NCI-H1694 (cell line): ENCODE measurements at places on chromosomes 7 and 10.
A peak's percentile ranks its signal among the peaks of the same experiment; 100 is the strongest.

GRCh38 chr10:78664929-78665553 is 403.7 kb upstream of the ZMIZ1 start:
- no peak for DNase-seq

GRCh38 chr10:50635286-50635685 is 11.5 kb upstream of the SGMS1 start:
- DNase-seq, result no peak

DNA sequence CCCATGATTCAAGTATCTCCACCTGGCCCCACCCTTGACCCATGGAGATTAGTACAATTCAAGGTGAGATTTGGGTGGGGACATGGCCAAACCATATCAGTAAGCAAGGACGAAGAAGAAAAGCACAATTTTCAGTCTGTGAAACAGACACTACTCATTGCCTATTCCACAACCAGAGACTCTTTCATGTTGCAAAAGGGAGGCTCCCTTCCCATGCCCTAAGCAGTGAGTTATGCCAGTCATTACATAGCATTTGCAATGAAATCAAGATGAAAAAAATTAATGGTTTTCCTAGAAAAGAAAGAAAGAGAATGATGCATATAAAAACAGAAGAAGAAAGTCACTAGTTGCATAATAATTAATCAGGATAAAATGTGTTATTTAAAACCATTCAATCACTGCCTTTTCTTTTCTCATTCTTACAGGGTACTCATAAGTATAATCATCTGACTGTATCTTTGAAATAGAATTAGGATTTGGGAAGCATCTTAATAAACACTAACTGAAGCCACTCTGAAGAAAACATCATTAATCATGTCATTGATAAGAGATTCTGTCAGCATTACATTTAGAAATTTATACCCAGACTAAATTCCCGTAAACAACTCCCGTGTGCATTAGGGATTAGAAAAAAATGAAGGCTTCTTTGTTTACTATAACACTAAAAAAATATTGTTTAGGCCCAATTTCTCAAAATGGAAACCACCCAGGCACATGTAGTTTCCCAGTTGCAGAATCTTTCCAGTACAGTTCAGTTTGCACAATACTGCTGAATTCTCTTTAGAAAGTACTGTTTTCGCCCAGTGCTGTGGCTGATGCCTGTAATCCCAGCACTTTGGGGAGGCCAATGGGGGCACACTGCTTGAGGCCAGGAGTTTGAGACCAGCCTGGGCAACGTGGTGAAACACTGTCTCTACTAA is 9.1 kb downstream of the PRPS1L1 start:
- DNase-seq, result no peak

DNA sequence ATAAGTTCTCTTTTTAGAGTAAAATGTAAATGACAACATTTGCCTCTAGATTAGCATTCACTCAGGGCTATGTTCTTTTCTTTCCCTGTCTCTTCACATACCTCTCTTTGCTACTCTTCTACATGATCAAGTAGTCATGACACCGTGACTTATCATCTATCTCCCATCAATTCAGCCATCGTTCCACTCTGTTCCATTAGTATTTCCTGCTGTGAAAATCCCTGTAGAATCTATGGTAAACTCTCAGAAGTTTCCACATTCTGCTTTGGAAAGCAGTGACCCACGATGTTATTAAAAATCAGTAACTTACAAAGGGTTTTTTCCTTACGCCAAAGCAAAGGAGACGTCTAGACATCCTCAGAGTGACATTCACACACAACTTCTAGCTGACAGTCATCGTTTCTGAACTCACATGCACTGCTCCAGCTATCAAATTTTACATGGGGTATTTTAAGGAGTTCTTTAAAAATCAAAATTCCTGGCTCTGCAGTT is 135.6 kb downstream of the SEMA3C start:
- DNase-seq, result no peak

- DNase-seq, result no peak
Observed at GRCh38 chr10:125035136-125035535, 93.2 kb downstream of the ZRANB1 start.

DNA sequence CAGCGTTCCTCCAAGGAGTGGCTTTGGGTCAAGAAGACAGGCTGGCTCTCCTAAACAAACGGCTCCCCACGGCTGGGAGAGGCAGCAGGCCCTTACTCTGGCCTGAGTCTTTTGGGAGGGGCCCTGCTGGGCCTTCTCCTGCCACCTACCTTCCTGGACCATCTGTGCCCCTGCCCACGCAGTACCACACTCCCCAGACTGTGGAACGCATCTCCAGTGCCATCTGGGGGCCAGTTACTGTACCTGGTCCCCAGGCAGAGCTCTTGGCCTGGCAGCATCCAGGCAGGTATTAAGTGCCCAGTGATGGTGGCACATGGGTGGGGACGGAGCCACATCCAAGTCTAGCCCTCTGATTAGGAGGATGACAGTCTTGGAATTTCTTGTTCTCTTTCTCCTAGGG is 14.4 kb downstream of the ALKBH4 start:
- DNase-seq, result peak; percentile 15

DNA sequence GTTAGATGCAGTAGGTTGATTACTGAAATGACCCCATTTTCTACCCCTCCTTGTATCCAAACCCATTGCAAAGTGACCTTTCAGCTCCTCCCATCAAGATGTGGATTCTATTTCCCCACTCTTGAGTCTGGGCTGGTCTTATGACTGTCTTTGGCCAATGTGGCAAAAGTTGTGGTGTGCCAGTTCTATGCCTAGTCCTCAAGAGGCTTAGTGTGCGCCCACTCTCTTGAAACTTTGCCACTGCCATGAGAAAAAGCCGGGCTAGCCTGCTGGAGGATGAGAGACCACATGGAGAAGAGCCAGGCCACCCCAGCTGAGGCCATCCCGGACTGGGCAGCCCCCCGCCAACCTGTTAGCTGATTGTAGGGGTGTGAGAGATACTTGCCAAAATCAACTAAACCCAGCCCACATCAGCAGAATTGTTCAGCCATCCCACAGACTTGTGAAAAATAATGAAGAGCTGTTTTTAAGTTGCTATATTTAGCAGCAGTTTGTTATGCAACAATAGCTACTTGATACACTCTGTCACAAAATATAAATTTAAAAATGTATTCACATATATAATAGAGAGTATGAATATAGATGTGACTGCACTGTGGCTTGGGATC is 131.0 kb upstream of the PALS2 start:
- no peak for DNase-seq

DNA sequence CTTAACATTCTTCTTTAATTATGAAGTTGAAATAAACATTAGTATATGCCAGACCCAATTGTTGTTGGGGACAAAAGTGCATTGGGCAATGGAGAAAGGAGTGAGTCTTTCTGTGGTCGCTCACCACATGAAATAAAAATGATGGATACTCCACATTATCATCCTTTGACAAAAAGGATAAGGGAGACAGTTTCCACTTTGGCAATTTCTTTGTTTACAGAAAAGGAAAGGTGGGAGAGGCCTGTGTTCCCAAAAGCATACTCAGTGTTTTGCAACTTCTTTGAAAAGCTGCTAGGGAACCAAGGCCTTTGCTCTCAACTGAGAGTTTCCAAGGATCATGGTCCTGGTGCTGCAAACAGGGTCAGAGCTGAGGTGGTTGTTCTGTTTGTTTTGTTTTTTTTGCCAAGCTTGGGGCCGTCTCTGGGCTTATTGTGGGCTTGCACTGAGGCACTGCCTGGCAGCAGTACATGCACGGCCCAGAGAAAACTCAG is 341.9 kb downstream of the TNS3 start:
- no peak for DNase-seq

- DNase-seq, result no peak
Observed at GRCh38 chr7:71414490-71414889, 282.5 kb downstream of the GALNT17 start.

DNA sequence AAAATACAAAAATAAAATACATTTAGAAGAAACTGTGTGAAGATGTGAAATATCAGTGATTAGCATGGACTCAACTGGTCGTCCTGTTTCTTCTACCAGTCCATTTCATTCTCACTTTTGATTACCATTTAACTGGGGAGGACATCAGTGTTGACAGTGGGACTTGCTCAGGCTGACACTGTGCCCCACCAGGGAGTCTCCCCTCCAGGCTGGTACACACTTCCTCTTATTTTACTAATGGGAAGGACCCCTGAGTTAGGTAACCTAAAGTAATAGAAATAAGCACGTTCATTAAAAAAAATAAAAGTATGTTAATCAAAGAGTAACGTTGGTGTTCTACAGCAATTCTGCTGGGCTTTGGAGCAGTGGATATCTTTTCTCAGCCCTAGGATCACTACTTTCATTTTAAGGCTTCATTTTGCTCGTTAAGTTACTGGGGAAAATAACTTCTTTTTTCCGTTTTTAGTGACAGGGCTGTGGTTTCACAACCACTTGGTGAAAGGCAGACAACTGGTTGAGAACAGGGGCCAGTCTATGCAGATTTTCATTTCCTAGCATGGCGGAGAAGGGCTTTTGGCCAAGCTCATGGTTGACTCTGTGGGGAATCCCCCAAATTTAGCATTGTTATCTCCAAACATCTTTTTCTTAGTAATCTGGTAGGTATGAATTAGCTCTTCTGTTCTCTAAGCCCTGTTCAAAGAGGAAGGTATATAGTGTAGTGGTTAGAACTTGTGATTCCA is 2.1 kb downstream of the SNX10 start:
- no peak for DNase-seq

DNA sequence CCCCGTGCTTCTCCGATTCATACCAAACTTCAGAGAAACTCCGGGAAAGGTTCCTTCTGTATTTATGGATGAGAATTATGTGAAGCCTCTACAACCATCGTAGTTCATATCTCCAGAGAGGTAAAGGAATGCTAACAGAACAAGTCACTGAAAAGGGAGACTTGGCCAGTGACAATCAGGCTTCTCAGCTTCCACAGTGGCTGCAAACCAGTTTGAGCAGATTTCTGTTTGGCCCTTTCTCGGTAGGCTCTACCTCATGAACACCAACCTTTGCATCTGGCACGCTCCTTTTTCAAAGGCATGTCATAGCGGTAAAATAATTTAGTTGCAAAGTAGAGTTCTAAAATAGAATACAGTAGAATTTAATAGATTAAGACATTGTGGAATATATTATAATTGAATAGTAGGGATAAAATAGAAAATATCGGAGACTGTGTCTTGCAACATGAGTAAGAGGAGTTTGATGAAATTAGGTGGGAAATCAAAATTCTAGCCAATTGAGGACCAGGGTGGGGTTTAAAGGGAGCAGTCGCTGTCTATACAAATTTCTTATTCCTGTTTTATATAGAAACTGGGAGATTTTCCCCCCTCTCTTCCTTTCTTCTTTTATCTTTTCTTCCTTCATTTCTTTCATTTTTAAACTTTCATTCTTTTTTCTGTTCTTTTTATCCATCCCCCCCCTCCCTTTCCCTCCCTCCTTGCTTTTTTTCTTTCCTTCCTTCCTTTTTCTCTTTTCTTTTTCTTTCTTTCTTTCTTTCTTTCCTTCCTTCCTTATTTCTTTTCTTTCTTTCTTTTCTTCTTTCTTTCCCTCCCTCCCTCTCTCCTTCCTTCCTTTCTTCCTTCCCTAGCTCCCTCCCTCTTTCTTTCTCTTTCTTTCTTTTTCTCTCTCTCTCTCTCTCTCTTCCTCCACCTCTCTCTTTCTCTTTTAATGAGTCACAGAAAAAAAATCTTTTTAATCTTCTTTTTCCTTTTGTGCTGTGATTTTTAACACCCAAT is 161.5 kb upstream of the KLF6 start:
- DNase-seq, result no peak

GRCh38 chr7:101125989-101126650 is 784 bp upstream of the SERPINE1 start:
- no peak for DNase-seq

GRCh38 chr7:159012353-159013069 is 132.2 kb downstream of the VIPR2 start:
- DNase-seq, result no peak
